ENCODE measurements at places on chromosomes 4 and X.

DNA sequence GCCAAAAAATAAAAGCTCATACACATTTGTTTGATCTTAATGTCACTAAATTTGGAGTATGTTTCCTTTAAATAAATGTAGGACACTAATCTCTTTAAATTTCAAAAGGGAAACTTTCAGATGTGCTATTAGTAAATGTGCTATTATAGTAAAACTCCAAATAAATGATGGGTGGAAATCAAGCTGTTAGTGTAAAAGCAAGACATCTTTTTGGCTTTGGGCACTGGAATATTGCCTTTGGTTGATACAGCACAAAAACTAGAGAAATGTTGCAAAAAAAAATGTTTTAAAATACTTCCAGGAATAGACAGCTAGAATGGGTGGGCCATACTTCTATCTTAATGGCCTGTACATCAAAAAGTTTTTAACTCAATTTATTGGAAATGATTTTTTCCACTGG lies 151.6 kb downstream of the FBXO8 start:
- DNase-seq, result no peak

GRCh38 chrX:47621851-47622250 lies 2.2 kb upstream of the SYN1 start:
- DNase-seq, result no peak

- DNase-seq, result peak; percentile 73
Observed at GRCh38 chr4:168503652-168504362, 7.0 kb downstream of the PALLD start.

GRCh38 chr4:119246177-119246733 lies 33.7 kb downstream of the USP53 start:
- DNase-seq, result no peak

DNA sequence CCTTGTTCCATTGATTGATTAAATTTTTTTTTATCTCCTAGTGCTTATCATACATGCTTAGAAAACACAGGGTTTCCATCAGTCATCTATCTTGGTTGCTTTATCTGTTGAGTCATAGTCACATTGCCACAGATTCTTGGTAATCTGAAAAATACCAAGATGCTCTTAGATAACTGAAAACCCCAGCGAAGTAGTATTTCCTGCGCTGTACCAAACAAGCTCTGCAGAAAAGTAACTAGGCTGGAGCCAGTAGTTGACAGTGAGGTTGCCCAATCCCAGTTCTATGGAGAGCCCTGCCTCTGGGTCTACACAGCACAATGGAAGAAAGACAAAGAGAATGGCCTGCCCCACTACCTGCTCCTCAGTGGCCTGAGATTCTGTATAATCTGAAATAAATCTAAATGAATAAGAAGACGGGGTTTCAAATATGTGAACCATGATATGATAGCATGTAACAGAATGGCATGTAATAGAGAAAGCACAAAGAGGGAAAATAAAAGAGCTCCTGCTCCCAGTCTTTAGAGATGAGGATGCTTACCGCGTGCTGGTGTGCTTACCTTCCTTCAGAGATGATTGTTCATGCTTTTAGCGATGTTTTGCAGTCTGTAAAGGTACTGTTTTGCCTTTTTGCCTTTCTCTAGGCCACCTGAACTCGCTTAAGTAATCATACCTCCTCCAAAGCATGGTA lies 55.3 kb upstream of the RAPGEF2 start:
- DNase-seq, result no peak

DNA sequence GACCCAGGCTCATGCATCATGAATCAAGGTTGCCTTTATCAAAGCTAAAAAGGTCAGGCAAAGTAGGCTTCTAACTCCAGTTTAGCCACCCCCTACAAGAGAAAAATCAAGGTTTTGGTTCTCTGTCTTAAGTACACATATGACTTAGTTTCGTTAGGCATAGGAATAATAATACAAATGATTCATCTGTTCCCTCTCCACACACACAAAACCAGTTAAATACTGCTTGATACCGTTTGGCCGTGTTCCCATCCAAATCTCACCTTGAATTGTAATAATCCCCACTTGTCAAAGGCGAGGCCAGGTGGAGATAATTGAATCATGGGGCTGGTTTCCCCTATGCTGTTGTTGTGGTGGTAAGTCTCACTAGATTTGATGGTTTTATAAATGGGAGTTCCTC lies 226.2 kb downstream of the HS6ST2 start:
- no peak for DNase-seq

- DNase-seq, result no peak
Observed at GRCh38 chr4:142567620-142568451, 278.3 kb downstream of the INPP4B start.

DNA sequence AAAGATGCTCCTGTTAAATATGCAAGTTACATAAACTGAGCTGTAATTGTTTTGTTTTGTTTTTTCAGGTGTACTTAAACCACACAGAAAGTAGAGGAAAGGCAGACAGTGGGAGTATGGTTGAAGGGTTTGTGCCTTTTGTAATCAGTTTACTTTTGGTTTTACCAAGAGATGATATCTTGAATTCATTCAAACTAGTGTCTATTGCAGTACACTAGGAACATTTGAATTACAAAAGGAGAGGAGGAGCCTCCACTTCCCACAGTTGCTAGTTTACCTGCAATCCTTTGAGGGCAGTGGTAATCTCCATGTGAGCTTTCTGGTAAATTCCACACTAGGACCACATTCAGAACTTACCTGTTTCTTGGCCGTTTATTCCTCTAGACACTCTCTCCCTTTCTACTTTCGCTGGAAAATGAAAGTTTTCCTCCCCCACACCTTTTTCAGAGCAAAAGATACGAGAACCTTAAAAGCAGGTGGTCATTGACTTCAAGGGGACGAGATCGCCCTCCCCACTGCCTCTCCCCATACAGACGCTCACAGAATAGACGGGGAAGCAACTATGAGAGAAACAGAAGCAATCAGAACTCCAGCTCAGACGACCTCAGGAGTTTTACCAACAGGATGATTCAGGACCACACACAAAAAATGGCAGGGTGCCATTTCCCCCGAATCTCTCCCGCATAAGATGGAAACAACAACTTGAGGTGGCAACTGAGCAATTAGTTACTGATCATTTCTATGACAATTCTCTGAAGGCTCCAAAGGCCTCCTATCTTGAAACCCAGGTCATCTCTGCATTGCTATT lies 3.3 kb downstream of the RBM47 start:
- DNase-seq, result no peak
